ENCODE measurements at places on chromosomes 5 and 9. TPM values are rescaled to one million over a fixed set of nuclear protein-coding genes. Genes with fewer than 3 reads are reported as not detected.

DNA sequence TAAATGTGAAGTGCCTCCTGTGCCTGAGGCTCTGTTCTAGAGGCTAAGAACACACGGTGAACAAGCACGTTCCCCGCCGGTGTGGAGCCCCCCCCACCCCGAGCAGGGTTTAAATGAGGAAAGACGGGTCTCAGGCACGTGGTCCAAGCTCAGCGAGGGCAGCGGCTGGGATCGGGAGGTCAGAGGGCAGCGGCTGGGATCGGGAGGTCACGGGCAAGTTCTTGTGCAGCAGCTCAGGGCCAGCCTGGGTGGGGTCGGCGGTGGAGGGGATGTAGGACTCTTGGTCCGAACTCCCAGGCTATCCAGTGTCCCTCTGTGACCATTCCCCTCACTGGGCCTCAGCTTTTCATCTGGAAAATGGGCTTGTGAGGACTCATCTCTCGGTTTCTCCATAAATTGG is 2.7 kb upstream of the GBGT1 start:
- no peak for DNase-seq

GRCh38 chr5:132009706-132010405 is 1.6 kb downstream of the ACSL6 start:
- no peak for DNase-seq

GRCh38 chr9:77575785-77576184 is 72.3 kb downstream of the GNA14 start:
- DNase-seq, result no peak

DNA sequence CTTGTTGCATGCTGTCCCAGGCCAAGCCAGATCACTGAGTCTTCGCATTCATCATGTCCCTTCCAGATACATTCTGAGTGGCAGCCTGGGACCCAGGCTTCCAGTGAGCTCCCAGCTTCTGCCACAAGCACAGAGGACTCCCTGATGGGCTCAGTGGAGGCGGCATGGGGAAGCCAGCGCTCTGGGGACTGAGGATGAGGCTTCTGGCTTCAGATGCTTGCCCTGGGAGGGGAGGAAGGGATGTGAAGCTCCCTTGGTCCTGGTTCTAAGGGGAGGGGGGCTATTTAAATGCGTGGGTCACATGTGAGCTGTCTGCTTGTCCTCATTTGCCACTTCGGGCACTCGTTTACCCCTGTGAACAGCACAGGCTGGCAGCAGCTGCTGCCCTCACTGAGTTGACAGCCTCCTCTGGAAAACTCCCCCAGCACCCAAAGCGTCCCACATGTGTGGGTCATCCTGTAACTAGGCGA is 174.0 kb downstream of the NR3C1 start:
- DNase-seq, result no peak

DNA sequence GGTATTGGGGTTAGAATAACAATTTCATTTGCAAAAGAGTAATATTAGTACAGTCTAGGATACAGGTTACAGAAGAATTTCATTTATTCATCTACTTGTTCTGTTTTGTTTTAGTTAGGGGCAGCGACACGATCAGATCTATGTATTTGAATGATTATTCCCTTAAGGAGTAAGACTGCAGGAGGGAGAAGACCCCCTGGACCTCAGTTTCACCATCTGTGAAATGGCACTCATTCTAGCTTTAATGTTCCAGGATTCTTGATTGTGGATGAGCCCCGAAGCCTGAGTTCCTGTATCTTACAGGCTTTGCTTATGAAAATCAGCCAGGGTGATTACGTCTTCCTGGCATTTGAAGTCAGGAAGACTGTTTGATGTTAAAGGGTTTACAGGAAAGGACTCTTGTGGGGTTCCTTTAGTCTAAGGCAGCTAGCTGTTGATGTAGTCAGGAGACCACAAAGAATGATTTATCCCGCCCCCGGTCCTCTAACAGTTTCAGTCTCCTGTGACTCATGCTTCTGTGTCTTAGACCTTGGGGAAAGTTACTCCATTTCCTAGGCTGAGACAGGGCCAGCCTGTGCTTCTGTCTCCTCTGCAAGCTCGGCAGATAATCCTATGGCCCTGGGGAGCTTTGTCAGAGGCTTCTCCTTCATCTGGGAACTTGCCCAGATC is 11.5 kb downstream of the SMIM3 start:
- no peak for DNase-seq

- DNase-seq, result no peak
Observed at GRCh38 chr5:8788246-8788645, 757.6 kb downstream of the SEMA5A start.

The MLANA gene
- total RNA-seq, result not detected

GRCh38 chr9:98097836-98098235 is 21.2 kb downstream of the TRIM14 start:
- no peak for DNase-seq

The CD274 gene
- total RNA-seq, result 4.2 TPM

GRCh38 chr5:142421228-142421617 is 96.4 kb upstream of the SPRY4 start:
- no peak for DNase-seq

DNA sequence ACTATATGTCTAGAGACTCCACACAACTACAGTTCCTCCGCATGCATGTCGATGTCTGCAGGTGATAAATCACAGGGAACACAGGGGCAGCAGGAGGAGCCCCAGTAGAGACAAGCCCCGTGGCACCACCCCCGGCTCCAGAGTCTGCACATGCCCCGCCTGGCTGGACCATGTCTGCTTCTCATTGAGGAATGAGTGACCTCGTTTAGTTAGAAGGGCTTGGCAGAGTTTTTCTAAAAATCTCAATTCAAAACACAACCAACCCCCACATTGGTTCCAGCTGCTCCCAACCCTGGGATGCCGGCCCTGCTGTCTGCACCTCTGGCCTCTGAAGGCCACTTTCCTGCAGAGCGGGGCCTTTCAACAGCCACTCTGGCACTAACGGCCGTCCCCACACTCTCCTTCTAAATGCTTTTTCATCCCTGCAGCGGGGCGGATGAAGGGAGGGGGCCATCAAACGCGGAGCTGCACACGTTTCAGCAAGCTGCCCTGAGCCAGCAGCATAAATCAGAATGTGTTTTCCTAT is 106.3 kb downstream of the ROR2 start:
- DNase-seq, result no peak

GRCh38 chr9:36999728-37000333 is 34.2 kb downstream of the PAX5 start:
- DNase-seq, result no peak

DNA sequence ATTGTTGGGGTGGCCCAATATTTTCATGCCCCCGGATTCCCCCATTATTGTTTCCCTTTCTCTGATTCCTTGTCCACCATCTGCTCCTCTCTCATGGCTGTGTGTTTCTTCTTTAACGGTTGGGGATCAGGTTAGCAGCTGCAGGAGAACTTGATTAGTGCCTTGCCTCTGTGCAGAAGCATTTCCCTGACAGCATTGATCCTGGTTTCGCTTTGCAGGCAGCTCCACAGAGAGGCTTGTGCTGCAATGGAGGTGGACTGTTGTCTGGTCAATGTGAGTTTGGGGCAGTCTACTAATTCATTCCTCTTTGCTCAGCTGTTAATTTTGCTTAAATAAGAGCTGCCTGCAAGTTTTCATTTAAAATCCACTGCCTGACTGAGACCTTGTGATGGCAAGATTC is 32.5 kb upstream of the SSBP2 start:
- DNase-seq, result no peak

GRCh38 chr9:28120184-28120583 is 546.9 kb upstream of the C9orf72 start:
- no peak for DNase-seq
